Stromal cell of bone marrow (primary cell): ENCODE measurements at places on chromosomes 16 and 17.
A peak's percentile ranks its signal among the peaks of the same experiment; 100 is the strongest.

DNA sequence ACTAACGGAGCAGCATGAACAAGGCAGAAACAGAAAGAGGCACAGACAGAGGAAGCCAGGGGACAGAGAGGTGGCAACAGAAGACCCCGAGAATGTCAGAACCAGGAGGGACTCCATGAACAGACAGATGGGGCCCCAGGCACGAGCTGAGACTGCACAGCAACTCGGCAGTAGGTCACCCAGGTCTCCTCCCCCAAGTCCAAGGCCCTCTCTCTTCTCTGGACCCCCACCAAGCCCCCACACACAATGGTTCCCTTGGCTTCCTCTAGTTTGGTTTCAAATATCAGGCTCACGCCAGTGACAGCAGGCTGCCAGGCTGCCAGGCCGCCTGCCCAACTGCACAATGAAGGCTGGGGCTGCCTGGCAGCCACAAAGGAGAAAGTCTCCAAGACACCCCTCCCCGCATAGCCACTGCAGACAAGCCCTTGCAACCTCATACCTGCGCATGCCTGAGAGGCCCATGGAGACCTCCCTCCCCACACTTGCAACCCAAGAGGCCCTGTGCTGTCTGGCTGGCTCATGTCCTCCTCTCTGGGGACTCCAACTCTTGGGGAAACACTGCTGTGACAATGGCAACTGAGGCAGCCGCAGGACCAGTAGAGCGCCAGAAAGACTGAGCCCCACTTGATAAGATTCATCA, 54.8 kb downstream of the PIMREG start:
- no peak for DNase-seq

GRCh38 chr16:4239020-4239419, 2.9 kb downstream of the SRL start:
- no peak for DNase-seq

DNA sequence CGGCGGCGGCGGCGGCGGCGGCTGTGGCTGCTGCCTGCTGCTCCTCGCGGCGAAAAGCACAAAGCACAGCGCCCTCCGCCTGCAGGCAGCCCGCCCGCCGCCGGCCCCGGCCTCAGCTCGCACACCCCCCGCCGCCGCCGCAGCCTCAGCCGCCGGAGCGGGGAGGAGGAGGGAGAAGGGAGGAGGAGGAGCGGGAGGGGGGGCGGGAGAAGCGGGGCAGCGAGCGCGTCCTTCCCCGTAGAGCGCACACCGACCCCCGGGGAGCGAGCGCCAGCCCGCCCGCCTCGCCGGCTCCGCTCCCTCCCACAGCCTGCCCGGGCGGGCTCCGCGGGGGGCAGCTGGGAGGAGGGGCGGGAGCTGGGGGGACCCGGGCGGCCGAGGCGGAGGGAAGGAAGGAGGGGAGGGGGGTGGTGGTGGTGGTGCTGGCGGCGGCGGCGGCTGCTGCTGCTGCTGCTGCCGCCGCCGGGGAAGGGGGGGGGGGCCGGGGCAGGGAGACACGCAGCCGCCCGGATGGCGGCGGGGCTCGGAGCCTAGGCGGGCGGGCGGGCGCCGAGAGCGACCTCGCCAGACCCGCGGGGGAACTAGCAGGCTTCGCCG, at the start of gene UBTF:
Gene UBTF (minus strand): TSS at position 60 of the 597 bp plus-strand sequence. CDS start 1,446 bp downstream, outside the sequence.
- DNase-seq = no peak

DNA sequence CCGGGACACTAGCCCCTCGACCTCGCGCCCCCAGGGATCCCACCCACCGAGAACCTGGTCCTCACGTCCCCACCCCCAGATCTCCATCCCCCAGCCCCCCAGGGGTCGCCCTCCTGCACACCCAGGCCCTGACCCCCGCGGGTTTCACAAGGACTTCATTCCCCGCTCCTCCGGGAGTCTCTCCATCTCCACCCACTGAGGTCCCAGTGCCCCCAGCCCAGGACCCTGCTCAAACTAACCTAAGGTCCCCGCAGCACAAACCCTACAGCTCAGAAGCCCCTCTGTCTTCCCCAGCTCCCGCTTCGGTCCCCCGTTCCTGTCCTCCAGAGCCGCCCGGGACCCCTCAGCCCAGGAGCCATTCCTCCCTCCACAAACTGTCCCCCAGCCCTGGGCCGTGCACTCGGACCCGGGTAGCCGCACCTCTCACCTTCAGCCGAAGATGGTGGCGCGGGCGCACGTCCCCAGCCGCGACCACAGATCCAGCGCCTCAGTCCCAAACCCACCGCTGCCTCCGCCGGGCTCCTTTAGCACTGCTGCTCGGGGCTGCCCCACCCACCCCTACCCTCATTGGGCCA, at the start of gene MYH10:
Gene MYH10 (minus strand): TSS at position 499 of the 575 bp plus-strand sequence. CDS start 7,479 bp downstream, outside the sequence.
- no peak for DNase-seq

- DNase-seq = no peak
Observed at GRCh38 chr17:36640836-36641235, 39.5 kb downstream of the MRM1 start.

- no peak for DNase-seq
Observed at GRCh38 chr16:19430345-19430744, 12.7 kb downstream of the TMC5 start.

GRCh38 chr16:61131447-61131846, 904.8 kb downstream of the CDH8 start:
- DNase-seq = no peak

- DNase-seq = no peak
Observed at GRCh38 chr16:55325080-55325447, 1.1 kb downstream of the IRX6 start.

DNA sequence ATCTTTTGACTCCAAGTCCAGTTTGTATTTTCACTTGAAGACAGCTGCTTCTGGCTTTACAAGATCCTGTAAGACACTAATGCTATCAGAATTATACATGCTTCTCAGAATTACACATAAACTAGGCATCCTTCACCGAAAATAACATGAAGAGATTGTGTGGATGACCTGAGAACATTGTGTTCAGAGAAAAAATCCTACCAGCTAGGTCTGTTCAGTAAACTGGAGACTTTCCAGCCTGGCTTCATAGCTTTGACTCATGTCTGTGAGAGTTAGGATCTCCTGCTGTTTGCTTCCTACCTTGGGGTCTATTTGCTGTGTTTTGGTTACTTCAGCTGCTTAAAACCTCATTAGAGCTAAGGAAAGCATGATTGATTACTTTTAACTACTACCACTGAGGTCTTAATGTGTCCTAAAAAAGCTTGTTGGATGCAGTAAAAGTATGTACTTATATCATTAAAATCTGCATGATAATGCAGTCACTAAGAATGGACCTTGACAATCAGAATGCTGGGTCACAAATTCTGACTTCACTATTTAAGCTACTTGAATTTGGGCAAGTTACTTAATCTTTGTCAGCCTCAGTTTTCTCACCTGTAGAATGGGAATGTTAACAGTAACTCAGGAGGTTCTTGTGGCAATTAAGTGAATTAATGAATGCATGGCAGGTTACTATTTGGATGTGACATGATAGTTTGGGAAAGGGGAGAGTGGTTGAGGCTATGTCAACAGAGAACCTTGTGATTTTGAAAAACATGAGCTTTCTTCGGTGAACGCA, 8.0 kb upstream of the MYH13 start:
- DNase-seq = no peak

GRCh38 chr17:73463821-73464220, 152.0 kb upstream of the CDC42EP4 start:
- no peak for DNase-seq

DNA sequence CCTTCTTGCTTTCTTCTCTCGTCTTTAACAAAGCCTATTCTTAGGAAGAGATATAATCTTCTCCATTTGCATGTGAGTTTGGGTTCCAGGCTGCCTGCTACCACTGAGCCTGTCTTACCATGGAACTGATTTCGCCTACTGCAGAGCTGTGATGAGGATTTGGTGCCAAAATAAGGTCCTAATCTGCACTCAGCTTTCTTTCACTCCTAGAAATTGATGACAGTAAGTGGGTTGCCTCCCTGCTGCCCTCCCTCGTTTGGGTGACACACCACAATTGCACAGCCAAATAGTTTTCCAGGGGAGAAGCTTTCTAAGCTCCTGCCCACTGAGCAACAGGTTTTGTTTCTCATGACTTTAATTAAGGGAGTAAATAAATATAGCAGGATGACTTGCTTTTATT, 25.1 kb upstream of the ASIC2 start:
- no peak for DNase-seq

DNA sequence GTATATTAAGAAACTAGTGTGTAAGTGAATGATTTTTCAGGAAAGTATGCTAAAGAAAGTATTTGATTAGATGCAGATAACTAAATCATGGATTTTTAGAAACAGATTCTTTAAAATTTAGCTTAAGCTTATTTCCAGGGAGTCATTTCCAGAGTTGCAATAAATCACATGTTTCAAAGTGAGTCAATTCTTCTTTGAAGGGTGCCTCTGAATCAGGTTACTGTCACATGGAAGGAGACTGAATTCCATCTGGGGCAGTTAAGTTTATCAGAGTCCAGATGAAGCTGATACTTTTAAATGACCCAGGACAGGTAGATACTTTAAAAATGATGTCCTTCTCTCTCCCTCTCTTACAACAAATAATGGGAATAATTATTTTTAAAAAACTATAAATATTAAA, 5.0 kb downstream of the MFSD11 start:
- no peak for DNase-seq

GRCh38 chr17:75927286-75927922, 13.4 kb downstream of the FBF1 start:
- DNase-seq = no peak

GRCh38 chr16:88009563-88010342, 58.5 kb downstream of the BANP start:
- DNase-seq = no peak

DNA sequence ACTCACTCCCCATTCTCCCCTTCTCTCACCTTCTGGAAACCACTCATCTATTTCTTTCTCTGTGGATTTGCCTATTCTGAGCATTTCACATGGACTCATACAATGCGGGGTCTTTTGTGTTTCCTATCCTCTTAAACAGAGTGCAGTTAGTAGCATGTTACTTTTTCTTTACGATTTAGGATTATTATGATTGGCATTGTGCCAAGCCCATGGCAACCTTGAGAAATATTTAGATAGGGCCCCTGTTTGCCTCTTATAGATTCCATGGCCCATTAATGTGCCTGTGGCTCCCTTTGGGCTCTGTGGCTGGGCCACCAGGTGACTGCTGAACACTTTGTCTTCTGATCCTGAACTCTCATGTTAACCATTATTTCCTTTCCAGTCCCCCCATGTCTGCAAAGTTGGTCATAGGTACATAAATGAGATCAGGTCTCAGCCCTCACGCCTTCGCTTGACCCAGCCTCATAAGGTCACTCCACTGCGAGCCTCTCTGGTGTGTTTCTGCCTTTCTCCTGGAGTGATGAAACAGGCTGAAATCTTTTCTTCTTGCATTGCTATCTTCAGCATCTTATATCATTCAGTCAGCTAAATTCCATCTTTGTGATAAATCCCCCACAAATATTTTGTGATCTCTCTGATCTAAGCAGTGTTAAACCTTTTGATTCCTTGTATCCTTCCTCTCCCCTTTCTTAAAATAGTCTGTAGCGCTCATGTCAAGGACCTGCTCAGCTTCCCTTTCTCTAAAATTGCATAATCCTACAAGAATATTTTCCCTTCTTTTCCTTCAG, 44.0 kb downstream of the MYH3 start:
- DNase-seq = peak; percentile 17

DNA sequence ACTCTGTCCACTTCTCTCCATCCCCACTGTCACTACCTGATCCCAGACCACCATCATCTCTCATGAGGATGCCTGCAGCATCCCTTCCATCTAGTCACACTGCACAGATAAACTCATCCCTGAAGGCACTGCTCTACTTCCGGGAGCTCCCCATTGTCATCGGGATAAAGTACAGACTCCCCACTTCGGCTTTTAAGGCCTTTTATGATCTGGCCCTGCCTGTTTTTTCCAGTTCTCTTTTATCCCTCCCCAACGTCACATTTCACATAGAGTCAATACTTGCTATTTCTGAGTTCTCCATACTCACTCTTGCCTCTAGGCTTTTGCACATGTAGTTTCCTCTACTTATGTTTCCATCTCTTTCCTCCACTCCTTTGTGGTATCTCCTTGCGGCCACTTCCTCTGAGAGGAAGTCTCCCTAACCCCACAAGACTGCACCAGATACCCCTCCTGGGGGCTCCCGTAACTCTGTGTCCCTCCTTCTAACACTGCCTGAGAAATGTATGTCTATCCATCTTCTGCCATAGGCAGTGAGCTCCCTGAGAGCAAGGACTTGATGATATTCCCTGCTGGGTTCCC, 66.9 kb downstream of the COPRS start:
- no peak for DNase-seq

DNA sequence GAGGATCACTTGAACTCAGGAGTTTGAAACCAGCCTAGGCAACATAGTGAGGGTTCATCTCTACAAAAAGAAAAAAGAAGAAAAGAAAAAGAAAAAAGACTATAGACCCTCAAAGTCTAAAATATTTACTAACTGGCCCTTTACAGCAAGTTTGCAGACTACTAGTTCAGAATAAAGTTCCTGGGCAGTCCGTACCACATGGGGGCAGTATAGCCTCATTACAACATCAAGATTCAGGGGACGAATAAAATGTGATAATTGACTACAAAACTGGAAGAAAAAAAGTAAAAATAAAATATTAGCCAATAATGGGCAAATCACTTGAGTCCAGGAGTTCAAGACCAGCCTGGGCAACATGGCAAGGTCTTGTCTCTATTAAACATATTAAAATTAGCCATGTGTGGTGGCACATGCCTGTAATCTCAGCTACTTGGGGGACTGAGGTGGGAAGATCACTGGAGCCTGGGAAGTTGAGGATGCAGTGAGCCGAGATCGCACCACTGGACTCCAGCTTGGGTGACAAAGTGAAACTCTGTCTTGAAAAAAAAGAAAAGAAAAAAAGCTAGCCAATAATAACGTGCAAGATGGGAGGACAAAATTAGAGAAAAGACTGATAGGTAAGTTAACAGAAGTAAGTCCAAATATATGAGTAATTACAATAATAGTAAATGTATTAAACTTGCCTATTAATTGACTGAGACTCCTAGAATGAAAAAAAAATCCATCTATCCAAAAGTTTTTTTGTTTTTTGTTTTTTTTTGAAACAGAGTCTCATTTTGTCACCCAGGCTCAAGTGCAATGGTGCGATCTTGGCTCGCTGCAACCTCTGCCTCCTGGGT, 129.4 kb upstream of the SEC14L1 start:
- DNase-seq = peak; percentile 21

- no peak for DNase-seq
Observed at GRCh38 chr17:74210191-74211140, 2.9 kb upstream of the TTYH2 start.

DNA sequence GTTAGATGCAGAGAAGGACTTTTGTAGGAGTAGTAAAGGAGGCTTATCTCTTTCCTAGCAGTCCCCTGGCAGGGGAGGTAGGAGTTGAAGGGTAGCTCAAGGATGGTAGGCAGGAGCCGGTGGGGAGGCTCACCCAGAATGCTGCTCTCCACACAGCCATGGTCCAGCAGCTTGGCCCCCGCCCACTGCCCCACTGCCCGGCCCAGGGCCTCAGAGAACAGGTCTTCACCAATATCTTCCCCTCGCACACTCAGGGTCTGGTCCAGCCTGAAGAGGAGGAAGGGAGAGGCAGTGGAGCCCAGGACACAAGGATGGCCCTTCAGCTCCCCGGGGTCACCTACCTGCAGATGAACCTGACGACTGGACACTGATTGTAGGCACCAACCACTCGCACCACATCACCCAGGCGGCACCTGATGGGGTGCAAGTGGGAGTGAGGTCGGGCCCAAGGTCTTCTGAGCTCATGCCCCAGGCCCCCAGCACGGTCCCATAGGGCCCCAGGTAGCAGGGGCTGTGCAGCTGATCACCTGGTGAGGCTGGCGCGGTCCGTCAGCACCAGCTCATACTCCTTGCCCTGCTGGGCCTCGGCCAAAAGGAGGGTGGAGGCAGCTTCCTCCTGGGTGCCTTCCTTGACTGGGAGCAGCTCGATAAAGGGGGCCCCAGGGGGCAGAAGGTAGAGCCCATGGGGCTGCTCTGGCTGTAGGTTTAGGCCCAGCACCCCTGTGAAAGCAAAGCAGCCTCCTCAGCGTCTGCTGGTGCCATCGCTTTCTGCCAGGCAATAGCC, 3.6 kb downstream of the GHDC start:
- no peak for DNase-seq
